ENCODE measurements at places on chromosomes 7 and 10.
A peak's percentile ranks its signal among the peaks of the same experiment; 100 is the strongest.

- H3K4me1 ChIP-seq, result peaks cover 68% of the 10 kb centered on the region
- H3K27me3 ChIP-seq, result no peaks in the 10 kb centered on the region
- peak overlapping the region; percentile 67 for H3K27ac ChIP-seq
Observed at GRCh38 chr10:119286983-119287633, 79.7 kb downstream of the GRK5 start.

GRCh38 chr7:157122800-157123495 lies 15.8 kb upstream of the UBE3C start:
- no peak overlapping the region for H3K27ac ChIP-seq
- no peaks in the 10 kb centered on the region for H3K27me3 ChIP-seq
- no peak for DNase-seq
- H3K4me3 ChIP-seq, result no peak overlapping the region
- no peaks in the 10 kb centered on the region for H3K36me3 ChIP-seq
- H3K4me1 ChIP-seq, result no peaks in the 10 kb centered on the region

GRCh38 chr7:150404172-150404804 lies 25.2 kb downstream of the ZNF775 start:
- no peak for DNase-seq
- peak overlapping the region; percentile 61 for H3K4me3 ChIP-seq
- H3K36me3 ChIP-seq, result no peaks in the 10 kb centered on the region
- H3K4me1 ChIP-seq, result peaks cover 55% of the 10 kb centered on the region
- H3K27ac ChIP-seq, result peak overlapping the region; percentile 94

DNA sequence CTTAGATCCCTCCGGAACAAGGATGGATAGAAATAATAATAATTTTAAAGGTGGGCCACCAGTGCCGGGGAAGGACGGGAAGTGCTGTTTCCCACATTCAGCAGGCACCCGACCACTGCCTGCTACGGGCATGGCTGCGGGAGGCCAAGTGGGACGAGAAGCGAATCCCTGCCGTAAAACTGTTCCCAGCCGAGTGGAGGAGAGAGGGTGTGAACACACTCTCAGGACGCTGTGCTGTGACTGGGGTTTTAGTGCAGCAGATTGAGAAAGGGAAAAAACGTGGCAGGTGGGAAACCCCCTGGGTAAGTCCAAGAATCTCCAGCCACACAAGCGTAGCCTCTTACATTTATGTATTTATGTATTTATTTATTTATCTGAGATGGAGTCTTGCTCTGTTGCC lies 158.8 kb downstream of the DNAJB6 start:
- H3K27ac ChIP-seq, result no peak overlapping the region
- no peak overlapping the region for H3K4me3 ChIP-seq
- DNase-seq, result no peak
- H3K36me3 ChIP-seq, result no peaks in the 10 kb centered on the region
- H3K4me1 ChIP-seq, result no peaks in the 10 kb centered on the region

GRCh38 chr7:74236284-74236683 lies 17.9 kb downstream of the RFC2 start:
- H3K27me3 ChIP-seq, result no peaks in the 10 kb centered on the region
- no peak overlapping the region for H3K4me3 ChIP-seq
- no peaks in the 10 kb centered on the region for H3K4me1 ChIP-seq
- peaks cover 22% of the 10 kb centered on the region for H3K36me3 ChIP-seq
- H3K27ac ChIP-seq, result no peak overlapping the region

GRCh38 chr7:2501947-2502646 lies 17.5 kb upstream of the LFNG start:
- H3K4me3 ChIP-seq, result no peak overlapping the region
- H3K4me1 ChIP-seq, result peaks cover 16% of the 10 kb centered on the region
- DNase-seq, result no peak
- H3K27me3 ChIP-seq, result no peaks in the 10 kb centered on the region
- no peaks in the 10 kb centered on the region for H3K36me3 ChIP-seq

DNA sequence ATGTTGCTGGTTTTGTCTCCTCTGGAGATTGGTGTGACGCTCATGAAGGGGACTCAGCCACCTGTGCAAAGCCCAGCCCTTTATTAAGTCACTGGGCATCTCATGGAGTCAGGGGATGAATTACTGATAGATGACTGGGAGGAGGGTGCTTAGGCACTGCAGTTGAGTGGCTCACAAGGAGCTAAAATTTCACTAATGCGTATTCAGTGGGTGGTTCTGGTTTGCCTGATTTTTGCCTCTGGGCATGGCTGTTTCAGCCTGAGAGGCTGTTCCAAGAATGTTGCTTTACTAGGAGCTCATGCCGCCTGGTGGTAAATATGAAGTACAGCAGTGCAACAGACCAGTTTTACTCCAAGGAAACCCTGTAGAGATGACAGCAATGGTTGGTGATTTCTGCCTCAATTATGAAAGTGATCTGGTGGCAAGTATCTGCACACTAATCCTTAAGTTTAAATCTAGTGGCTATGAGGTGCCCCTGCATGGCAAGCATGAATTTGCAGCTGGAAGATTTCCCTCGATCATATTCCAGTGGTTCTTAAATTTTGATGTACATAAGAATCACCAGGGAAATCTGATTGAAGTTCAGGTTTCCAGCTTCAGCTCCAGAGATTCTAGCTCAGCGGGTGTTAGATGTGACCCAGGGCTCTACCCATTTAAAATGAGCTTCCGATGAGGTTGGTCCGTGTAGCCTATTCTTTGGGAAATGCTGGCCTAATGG lies 19.9 kb downstream of the ACTA2 start:
- H3K27me3 ChIP-seq, result no peaks in the 10 kb centered on the region
- H3K36me3 ChIP-seq, result no peaks in the 10 kb centered on the region
- H3K27ac ChIP-seq, result no peak overlapping the region
- peak; percentile 69 for DNase-seq

GRCh38 chr10:97105303-97105702 lies 80.5 kb downstream of the SLIT1 start:
- H3K4me1 ChIP-seq, result no peaks in the 10 kb centered on the region
- H3K36me3 ChIP-seq, result no peaks in the 10 kb centered on the region
- peaks cover 6% of the 10 kb centered on the region for H3K27me3 ChIP-seq
- H3K27ac ChIP-seq, result no peak overlapping the region

- 0 out of 2 replicates have a peak, but pooled peaks cover 3% of the 10 kb centered on the region for H3K4me1 ChIP-seq
- H3K27ac ChIP-seq, result no peak overlapping the region
- no peak for DNase-seq
- H3K27me3 ChIP-seq, result peaks cover 20% of the 10 kb centered on the region
- no peak overlapping the region for H3K4me3 ChIP-seq
- no peaks in the 10 kb centered on the region for H3K36me3 ChIP-seq
Observed at GRCh38 chr10:75432176-75432575, 752 bp downstream of the LRMDA start.

- H3K4me3 ChIP-seq, result no peak overlapping the region
- peaks cover 24% of the 10 kb centered on the region for H3K4me1 ChIP-seq
- peak overlapping the region; percentile 59 for H3K27ac ChIP-seq
- H3K36me3 ChIP-seq, result no peaks in the 10 kb centered on the region
- no peaks in the 10 kb centered on the region for H3K27me3 ChIP-seq
- DNase-seq, result no peak
Observed at GRCh38 chr10:29648114-29648982, 13.6 kb upstream of the SVIL start.

- H3K4me3 ChIP-seq, result no peak overlapping the region
- no peaks in the 10 kb centered on the region for H3K36me3 ChIP-seq
- no peaks in the 10 kb centered on the region for H3K27me3 ChIP-seq
- no peak for DNase-seq
Observed at GRCh38 chr10:78437998-78438906, 404.6 kb downstream of the RPS24 start.

DNA sequence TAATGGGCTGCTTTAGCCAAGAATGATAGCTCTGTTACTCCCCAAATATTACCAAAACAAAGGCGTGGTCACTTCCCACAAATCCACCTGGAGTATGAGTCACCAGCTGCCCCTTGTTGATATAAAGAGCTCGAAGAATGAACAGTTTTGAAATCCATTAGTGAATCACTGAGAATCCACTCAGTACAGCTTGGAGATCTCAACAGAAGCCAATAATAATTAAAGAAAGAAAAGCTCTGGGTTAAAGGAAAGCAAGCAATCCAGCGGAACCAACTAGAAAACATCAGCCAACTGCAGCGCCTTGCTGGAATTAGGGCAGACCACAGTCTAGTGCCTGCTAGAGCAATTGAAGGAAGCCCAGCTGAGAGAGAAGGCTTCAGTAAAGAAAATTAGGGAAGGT lies 576.0 kb upstream of the C7orf33 start:
- no peak for DNase-seq
- H3K36me3 ChIP-seq, result no peaks in the 10 kb centered on the region
- H3K27ac ChIP-seq, result no peak overlapping the region
- H3K27me3 ChIP-seq, result no peaks in the 10 kb centered on the region

GRCh38 chr7:50662996-50663395 lies 97.8 kb upstream of the DDC start:
- no peak for DNase-seq
- H3K36me3 ChIP-seq, result no peaks in the 10 kb centered on the region
- H3K4me1 ChIP-seq, result no peaks in the 10 kb centered on the region
- no peak overlapping the region for H3K4me3 ChIP-seq

- peaks cover 6% of the 10 kb centered on the region for H3K4me1 ChIP-seq
- no peak overlapping the region for H3K4me3 ChIP-seq
- H3K27me3 ChIP-seq, result no peaks in the 10 kb centered on the region
- H3K36me3 ChIP-seq, result no peaks in the 10 kb centered on the region
- H3K27ac ChIP-seq, result no peak overlapping the region
- DNase-seq, result no peak
Observed at GRCh38 chr10:118914629-118915028, 114.9 kb upstream of the NANOS1 start.

DNA sequence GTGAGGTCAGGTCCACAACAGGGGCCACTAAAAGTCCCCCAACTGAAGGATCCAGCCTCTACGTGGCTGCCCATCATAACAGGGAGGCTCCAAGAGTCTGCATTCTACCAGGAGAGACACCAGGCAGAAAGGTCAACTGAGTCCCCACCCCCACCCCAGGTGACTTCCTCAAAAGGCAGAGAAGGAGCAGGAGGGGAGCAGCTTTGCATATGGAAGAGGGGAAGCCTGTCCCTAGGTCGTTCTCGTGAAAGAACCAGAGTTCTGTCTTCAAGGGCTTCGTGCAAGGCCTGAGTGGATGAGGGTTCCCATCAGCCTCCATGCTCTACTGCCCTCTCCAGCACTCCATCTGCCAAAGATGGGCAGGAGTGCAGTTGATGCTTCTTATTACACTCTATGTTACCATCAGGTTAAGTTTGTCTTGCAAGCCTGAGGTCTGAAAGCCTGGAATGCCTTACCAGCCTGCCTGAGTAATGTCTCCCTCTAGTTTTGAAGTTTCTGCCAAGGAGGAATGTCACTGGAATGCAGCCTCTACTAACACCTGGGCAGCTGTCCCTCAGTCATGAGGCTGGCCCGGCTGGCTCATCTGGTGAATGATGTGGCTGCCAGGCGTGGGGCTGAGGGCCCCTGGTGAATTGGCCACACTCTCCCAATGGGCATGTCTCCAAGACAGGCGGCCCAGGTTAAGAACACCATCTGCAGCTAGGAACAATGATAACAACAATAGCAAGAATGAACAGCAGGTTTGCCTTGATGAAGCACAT lies 54.3 kb upstream of the SMNDC1 start:
- H3K27me3 ChIP-seq, result no peaks in the 10 kb centered on the region
- H3K36me3 ChIP-seq, result no peaks in the 10 kb centered on the region
- no peak overlapping the region for H3K4me3 ChIP-seq
- no peak overlapping the region for H3K27ac ChIP-seq
- no peak for DNase-seq

DNA sequence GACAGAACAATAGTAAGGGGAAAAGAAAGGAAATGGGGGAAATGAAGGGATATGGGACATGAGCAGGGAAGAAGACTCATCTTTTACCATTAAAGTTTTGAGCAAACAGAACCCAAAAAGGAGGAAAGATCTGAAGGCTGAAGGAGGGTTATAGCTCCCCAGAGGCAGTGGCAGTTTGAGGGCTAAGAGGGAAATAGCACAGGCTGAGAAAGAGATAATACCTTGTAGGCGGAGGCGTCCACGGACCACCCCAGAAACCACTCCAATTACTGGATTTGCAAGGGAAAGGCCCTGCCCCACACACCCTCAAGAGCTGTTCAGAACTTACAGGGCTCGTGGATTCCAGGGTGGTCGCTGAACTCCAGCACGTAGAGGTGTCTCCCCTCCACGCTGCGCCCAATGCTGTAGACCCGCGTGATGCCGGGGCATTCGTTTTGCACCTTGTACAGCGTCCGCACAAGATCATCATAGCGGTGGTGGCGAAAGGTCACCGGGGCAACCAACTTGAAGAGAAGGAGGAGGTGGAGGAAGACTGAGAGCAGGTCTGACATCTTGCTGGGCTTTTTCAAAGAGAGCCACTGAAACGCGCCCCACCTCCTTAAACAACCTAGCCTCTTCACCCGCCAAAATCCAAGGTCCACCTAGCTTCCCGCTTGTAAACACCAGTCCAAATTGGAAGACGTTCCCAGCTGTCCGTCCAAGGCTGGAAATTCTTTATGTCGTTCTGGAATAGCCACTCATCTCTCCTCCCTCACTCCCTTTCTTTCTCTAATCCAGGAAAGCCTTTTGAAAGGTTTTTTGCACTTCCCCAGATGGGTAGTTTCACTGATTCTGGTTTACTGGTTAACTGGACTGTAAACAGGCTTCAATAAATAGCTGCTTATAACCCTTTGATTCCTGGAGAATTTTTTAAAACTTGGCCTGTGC lies at the start of gene CPN1:
Gene CPN1 (minus strand): TSS at position 795 of the 927 bp plus-strand sequence. CDS start 244 bp downstream, at position 551.
- no peak for DNase-seq
- H3K4me3 ChIP-seq, result no peak within 1 kb of the TSS
- H3K27ac ChIP-seq, result no peak within 1 kb of the TSS
- 0 out of 2 replicates have a peak, but pooled peaks cover 2% of the 10 kb centered on the region for H3K27me3 ChIP-seq
- H3K4me1 ChIP-seq, result no peaks in the 10 kb centered on the region

- H3K36me3 ChIP-seq, result no peaks in the 10 kb centered on the region
- no peaks in the 10 kb centered on the region for H3K27me3 ChIP-seq
- H3K4me1 ChIP-seq, result peaks cover 6% of the 10 kb centered on the region
- H3K4me3 ChIP-seq, result no peak overlapping the region
- DNase-seq, result no peak
Observed at GRCh38 chr10:70820976-70821750, 5.4 kb downstream of the SGPL1 start.

DNA sequence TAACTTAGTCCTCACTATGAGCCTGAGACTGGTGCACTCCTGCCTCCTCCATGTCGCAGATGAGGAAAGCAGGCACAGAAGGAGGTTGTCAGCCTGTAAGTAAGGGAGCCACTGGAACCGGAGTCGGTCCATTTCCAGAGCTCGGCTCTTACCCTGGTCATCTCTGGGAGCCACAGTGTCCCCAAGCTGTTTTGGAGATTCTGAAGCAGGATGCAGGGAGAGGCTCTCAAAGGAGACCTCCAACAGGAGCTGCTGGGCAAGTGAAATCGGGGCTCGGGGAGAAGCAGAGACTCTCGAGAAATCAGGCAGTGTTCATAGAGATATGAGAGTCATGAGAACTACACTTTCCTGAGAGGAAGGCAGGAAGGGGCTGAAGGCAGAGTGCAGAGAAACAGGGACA lies 39.0 kb downstream of the VSTM4 start:
- DNase-seq, result no peak
- no peaks in the 10 kb centered on the region for H3K36me3 ChIP-seq
- H3K4me1 ChIP-seq, result no peaks in the 10 kb centered on the region
- H3K4me3 ChIP-seq, result no peak overlapping the region
- H3K27me3 ChIP-seq, result peaks cover 4% of the 10 kb centered on the region
